Stimulated activated CD8-positive, alpha-beta memory T cell treated with anti-CD3 and anti-CD28 coated beads, Interleukin-12 subunit alpha, Interleukin-12 subunit beta, amount 100 ng/mL, for 1 hour (primary cell): ENCODE measurements at places on chromosomes 11 and 22.

GRCh38 chr11:15835788-15836411 lies 520.4 kb downstream of the SOX6 start:
- no peak for DNase-seq

GRCh38 chr11:126810776-126811175 lies 189.8 kb downstream of the KIRREL3 start:
- no peak for DNase-seq

- DNase-seq: no peak
Measured at GRCh38 chr11:69039501-69039900, 9.2 kb upstream of the TPCN2 start.

DNA sequence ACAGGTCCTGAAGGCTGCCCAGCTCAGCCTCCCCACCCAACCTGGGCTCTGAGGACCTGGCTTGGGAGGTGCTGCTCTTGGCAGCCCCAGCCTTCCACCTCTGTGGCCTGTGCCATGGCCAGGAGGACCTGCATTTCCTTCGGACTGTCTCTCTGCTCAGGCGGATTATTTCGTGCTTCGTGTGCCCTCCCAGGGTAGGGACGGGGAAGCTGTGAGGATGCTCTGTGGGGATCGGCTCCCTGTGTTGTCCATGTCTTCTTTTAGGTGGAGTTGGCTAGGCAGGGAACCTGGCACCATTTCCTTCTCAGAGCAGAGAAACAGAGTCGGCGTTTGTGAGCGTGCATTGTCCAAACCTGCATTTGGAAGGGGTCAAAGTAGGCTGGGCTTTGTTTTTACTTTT lies 34.1 kb downstream of the BCR start:
- no peak for DNase-seq

GRCh38 chr11:7892840-7893254 lies 38.2 kb downstream of the OR10A6 start:
- no peak for DNase-seq

GRCh38 chr11:126899961-126900748 lies 100.4 kb downstream of the KIRREL3 start:
- DNase-seq: no peak

DNA sequence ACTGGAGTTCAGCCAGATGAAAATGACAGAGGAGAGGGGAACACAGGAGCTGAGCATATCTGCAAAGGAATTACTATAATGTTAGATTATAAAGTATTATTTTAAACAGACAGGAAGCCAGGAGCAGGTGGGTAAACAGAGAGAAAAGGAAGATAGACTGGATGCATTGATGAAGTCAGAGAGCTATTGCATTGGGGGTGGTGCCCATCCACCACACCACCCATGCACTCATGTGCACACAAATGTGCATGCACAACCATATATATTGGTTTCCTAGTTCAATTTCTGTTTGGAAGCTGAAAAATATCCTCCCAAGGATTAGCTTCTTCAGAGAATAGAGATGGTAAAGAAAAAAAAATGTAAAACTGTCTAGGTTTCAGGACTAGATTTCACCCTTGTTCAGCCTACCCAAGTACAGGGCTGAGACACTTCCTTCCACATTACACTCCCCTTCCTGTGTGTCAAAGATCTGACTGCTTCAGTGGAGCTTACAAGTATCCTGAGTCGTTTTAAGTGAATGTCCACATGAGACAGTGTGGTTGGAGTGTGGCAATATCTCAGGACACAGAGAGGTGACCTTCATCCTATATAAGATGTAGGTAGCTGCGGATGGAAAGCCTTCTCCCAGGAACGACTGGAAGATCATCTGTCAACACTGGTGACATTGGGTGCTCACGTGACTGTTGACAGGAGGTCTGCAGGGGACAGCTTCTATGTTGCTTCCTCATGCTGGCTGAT lies 12.2 kb upstream of the SMPD1 start:
- no peak for DNase-seq

GRCh38 chr11:76115555-76115954 lies 90.7 kb downstream of the WNT11 start:
- DNase-seq: no peak

DNA sequence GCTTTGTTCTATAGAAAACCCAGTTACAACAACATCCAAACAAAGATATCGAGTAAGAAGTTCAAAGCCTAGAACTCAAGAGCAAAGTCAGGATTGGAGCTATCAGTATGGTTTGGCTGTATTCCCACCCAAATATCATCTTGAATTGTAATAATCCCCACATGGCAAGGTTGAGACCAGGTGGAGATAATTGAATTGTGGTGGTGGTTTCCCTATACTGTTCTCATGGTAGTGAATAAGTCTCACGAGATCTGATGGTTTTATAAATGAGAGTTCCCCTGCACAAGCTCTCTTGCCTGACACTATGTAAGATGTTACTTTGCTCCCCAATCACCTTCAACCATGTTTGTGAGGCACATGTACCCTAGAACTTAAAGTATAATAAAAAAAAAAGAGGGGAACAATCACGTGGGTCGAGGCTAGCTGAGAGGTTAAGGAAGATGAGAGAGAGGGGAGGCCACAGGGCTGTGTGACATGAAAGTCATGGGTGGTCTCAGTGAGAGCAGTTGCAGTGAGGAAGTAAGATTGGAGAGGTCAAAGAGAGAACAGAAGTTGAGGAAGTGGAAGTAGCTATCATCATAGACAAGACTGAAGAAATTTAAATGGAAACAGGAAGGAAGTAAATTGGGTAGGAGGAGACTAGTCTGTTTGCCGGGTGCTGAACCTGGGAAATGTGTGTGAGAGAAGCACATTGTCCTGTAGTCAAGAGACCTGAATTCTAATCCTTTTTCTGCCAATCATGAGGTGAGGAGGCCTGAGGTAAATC lies 80.1 kb upstream of the CD44 start:
- no peak for DNase-seq

- DNase-seq: no peak
Measured at GRCh38 chr11:109984634-109985289, 108.4 kb upstream of the ZC3H12C start.

DNA sequence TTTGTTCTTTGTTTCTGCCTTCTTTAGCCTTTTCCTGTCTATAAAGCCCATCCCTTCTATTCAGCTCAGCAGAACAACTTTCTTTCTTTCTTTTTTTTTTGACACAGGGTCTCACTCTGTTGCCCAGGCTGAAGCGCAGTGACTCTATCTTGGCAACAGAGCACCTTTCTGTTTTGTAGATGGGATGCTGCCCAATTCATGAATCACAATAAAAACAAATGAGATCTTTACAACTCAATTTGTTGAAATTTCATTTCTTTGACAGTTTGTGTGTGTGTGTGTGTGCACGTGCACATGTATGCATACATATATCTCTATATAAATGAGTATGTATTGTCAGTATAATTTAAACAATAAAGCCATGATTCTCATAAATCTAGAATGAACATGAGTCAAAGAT lies 25.5 kb downstream of the TSPAN18 start:
- DNase-seq: no peak

GRCh38 chr11:130381317-130381716 lies 47.1 kb downstream of the ADAMTS8 start:
- DNase-seq: no peak

GRCh38 chr11:13405220-13405619 lies 57.8 kb downstream of the BTBD10 start:
- DNase-seq: no peak

GRCh38 chr11:72528121-72528520 lies 93.8 kb upstream of the CLPB start:
- no peak for DNase-seq

DNA sequence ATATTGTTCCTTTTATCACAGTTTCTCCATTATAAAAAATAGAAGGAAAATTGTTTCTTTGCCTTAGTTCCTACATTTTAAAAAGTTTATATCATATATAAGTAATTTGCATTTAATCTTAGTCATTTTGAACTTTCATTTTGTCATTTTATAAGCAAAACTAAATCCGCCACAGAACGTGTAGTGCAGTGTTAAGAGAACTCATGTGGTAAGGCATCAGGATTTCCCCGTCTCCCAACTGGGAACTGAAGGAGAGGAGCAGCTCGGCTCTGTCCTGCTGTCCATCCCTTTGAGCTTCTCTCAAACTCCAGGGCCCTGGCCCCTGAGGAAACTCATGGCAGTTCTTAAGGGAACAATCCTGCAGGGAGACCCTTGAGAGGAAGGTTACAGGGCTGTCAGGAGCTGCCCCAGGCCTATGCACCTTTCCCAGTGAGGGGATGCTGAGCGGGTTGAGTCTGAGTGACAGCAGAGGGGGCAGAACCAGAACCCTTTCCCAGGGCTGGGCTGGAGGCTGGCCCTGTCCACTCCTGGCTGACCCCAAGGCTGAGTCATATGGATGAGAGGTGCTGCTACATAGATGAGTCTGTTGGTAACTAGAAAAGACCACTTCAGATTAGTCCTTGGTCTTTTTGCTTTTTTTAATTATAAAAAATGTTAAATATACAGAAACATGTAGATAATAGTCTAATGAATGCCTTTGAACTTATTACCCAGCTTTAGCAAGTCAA lies 333.1 kb downstream of the TBC1D22A start:
- DNase-seq: no peak

DNA sequence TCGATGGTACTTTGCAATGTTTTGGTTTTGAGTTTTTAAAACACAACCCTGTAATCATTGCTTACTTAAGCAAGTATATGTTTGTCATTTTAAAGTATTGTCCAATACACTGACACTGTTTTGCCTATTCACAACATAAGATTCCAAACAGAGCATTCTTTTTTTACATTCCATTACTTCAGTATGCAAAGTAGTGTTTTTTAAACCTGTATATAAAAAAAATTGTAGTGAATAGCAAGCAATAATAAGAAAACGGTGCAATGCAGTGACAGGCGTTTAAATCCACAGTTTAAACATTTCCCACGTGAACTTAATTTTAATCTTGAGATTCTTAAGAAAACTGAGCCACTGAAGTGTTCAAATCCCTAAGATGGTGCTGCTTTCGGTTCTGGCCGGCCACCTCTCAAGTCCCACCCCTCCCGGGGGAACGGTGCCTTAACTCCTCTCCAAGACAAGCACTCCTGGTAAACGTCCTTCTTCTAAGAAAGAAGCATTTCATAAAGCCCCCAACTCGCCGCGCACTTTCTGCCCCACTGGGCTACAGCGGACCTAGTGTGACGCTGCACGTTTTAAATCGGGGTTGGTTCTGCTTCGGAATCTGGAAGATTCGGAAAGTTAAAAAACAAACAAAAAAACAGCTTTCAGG lies 2.9 kb downstream of the PGR start:
- no peak for DNase-seq

DNA sequence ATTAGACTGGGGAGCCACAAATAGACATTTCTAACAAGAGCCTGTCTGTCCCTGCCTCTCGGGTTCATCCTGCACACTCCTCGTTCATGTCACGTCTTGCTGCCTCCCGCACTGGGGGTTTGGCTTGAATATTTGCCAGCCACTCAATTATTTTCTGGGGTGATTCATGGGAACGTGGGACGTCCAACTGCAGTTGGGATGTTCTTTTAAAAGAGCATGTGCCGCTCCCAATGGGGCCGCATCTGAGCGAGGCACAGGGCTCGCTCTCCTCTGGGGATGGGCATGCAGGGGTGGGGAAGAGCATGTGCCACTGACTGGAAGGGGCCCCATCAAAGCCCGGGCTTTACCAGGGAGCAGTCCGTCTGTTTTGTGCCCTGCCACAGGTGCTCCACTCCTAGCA lies 43.4 kb downstream of the PARVG start:
- no peak for DNase-seq

DNA sequence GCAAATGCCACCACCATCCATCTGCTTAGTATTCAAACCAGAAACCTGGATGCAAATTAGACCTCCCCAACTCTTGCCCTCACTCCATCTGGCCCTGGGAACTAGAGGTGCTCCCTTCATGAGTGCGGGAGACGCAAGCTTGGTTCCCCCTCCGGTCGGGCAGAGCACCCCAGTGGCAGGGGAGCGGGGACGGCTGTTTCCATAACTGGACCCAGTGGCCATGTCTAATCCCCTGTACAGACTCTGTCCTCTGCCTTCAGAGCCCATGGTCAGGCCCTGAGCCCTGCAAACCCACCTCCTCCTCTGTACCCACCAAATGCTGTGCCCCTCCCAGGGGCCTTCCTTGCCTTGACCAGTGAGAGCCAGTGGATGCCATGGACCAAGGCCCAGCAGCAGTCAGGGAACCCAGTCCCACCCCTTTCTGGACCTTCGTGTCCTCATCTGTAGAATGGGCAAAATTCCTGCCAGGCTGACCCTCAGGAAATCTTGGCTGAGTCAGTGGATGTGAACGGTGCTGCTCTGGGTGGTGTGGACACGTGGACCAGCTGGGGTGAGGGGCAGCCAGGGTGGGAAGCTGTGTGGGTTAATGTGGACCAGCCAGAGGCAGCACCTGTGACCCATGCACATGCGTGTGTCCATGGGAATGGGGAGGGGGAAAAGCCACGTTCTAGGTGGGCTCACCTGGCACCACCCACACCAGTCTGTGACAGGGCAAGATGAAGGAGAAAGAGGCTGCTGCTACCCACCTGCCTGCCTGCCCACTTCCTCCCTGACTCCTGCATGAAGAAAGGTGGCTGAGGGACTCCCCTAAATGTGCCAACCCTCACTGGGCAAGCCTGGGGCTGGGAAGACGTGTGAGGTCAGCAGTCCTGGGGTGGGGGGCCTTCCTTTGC lies 72.8 kb downstream of the LRRC32 start:
- no peak for DNase-seq

GRCh38 chr11:88515002-88515401 lies 177.5 kb upstream of the CTSC start:
- no peak for DNase-seq

GRCh38 chr11:118537409-118537980 lies 6.5 kb downstream of the TMEM25 start:
- DNase-seq: no peak

- DNase-seq: no peak
Measured at GRCh38 chr11:47864901-47865300, 16.8 kb upstream of the NUP160 start.

- no peak for DNase-seq
Measured at GRCh38 chr11:80960381-80961029, 1519.7 kb upstream of the TENM4 start.

- no peak for DNase-seq
Measured at GRCh38 chr22:19814428-19814827, 40.2 kb downstream of the GNB1L start.

GRCh38 chr11:119320776-119321524 lies 4.0 kb upstream of the MCAM start:
- DNase-seq: no peak

GRCh38 chr22:39821008-39821407 lies 72.6 kb downstream of the ENTHD1 start:
- DNase-seq: no peak

- no peak for DNase-seq
Measured at GRCh38 chr11:111329306-111330204, 31.2 kb downstream of the POU2AF3 start.

GRCh38 chr11:62656796-62657429 lies 3.8 kb upstream of the INTS5 start:
- no peak for DNase-seq

DNA sequence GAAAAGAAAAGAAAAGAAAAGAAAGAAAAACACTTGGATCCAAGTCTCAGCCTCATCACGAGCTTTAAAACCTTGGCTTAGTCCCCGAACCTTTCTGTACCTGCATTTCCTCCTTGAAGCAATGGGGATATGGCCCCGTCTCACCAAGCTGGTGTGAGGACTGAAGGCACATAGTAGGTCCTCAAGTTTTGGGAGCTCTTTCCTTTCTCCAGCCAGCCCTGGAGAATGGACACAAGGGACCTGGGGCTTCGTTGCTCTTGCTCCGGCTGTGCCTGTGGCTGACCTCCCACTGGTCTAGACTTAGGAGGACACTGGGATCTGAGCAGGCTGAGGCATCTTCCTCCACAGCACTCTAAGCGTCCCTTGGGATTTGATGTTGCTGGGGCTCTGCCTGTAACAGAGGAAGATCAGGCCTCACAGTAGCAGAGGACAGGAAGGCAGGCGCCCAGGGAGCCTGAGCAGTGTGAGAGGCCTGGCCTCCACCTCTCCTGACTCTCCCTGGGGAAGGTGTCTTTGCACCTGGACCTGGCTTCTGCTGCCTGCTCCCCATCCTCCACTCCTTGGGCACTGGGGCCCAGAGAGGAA lies 32.8 kb downstream of the KCNC1 start:
- no peak for DNase-seq
